ENCODE measurements at places on chromosomes 7 and 10.

- no peak for DNase-seq
Observed at GRCh38 chr10:132855889-132856288, 69.9 kb upstream of the NKX6-2 start.

DNA sequence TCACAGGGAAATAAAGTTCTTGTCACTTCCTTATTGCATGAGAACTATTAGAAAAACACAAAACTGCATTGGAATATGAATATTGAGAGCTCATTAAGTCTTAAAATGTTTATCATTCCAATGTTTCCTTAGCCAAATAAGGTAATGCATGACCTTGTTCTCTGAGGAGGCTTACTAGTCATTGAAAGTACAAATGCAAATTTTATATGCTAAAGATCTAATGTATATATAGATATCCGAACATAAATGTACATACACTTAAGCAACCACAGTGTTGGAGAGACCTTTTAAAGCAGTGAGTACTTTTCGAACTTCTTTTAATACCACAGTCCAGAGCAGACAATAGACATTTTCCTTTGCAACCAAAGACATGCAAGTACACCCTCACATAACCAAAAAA lies 96.1 kb downstream of the RELN start:
- no peak for DNase-seq

DNA sequence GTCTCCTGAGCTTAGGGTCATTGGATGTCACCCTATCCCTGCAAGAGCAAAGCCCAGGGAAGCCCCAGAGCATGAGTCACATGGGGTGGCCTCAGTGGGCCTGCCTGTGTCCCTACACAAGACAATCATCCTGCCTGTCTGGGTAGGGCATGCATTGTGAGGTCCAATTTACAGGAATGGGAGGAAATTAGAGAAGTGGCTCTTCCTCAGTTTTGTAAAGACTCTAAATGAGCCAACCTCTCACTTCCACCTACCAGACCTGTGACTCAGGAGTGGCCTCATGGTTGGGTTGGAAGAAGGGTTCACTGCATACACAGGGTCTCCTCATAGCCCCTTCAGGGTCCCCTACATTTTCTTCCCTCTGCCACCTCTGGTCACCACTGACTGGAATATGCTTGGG lies 43.6 kb upstream of the SMNDC1 start:
- DNase-seq = no peak

DNA sequence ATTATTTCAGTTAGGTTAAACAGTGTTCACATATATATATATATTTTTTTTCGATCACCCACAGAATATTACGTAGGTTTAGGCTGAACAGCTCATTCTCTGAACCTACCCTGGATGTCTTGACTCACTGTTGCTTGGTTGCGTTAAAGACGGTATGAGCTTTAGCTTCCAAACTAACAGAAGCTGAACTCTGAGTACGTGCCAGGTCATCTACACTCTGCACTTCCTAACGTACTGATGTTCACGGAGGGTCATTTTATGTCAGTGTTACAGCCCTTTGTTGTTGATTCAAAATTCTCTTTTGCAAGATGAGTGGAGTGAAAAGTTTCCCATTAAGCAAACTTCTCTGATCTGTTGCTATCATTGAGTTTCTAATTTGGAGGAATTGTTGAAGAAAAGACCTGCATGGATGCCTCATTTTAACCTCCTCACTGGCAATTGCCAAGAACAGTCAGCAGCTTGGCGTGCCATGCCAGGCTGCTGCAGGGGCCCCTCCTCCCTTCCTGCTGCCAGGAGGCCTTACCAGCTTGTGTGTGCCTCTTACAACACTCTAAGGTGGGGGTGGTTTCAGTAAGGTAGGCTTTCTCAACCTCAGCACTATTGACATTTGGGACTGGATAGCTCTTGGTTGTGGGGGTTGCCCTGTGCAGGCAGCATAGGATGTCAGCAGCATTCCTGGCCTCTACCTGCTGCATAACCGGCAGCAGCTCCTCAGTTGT lies 44.3 kb downstream of the INSYN2A start:
- DNase-seq = peak; percentile 52

DNA sequence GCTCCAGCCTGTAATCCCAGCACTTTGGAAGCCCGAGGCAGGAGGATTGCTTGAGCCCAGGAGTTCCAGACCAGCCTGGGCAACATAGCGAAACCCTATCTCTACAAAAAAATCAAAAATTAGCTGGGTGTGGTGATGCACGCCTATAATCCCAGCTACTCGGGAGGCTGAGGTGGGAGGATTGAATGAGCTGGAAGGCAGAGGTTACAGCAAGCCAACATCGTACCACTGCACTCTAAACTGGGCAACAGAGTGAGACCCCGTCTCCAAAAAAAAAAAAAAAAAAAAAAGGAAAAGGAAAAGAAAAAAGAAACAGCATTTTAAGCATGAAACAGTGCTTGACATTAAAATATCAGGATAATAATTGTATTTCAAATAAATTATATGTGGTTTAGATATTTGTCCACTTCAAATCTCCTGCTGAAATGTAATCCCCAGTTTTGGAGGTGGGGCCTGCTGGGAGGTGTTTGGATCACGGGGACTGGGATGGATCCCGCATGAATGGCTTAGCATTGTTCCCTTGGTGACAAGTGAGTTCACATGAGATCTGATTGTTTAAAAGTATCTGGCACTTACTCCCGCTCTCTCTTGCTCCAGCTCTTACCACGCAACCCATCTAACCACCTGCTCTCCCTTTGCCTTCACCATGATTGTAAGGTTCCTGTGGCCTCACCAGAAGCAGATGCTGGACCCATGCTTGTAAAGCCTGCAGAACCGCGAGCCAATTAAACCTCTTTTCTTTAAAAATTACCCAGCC lies 103.4 kb downstream of the SRPK2 start:
- no peak for DNase-seq

DNA sequence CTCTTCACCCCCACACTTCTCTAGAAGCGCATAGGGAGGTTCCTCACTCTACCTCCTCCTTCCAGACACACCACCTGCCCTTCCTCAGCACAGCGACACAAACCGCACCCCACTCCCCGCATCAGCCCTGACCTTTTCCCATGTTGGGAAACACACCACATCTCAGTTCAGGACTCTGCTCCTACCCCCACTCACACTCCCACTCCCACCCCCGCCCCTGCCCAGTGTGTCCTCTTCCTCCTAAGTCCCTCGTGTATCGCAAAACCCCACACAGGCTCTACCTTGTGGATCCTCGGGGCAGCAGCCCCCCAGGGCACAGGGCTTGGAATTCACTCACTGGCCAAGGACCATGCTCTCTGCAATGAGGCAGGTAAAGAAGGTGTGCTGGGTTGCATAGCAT lies 4.2 kb upstream of the AOC1 start:
- DNase-seq = no peak
